ENCODE measurements at places on chromosomes 11 and 22. TPM values are rescaled to one million over a fixed set of nuclear protein-coding genes. Genes with fewer than 3 reads are reported as not detected.

Gene GLB1L3
- 0.32 TPM for total RNA-seq

Gene NCAM1
- total RNA-seq, result 1.4 TPM

Gene SLC22A9
- total RNA-seq, result not detected

Gene ATG13
- total RNA-seq, result 57.2 TPM

Gene OR51I1
- total RNA-seq, result not detected

Gene PGR
- total RNA-seq, result 0.86 TPM

Gene RBMXL2
- not detected for total RNA-seq
